ENCODE measurements at places on chromosomes 5 and 9. TPM values are rescaled to one million over a fixed set of nuclear protein-coding genes. Genes with fewer than 3 reads are reported as not detected.

Gene C9orf50
- total RNA-seq, result not detected

Gene PCDHGB5
- total RNA-seq, result 18.5 TPM

Gene BAAT
- 0.31 TPM for total RNA-seq

Gene ARL14EPL
- total RNA-seq, result not detected

Gene C5orf58
- total RNA-seq, result not detected

Gene MYMK
- not detected for total RNA-seq

- no peak overlapping the region for H3K4me3 ChIP-seq
- no peak for DNase-seq
- no peaks in the 10 kb centered on the region for H3K4me1 ChIP-seq
- no peak overlapping the region for H3K27ac ChIP-seq
- H3K36me3 ChIP-seq, result no peaks in the 10 kb centered on the region
- H3K27me3 ChIP-seq, result no peaks in the 10 kb centered on the region
These were observed 57.1 kb downstream of the HCN1 start for GRCh38 chr5:45639040-45639439.

GRCh38 chr9:76595645-76596044 lies 136.7 kb downstream of the GCNT1 start:
- H3K27ac ChIP-seq, result no peak overlapping the region
- no peak for DNase-seq
- H3K4me1 ChIP-seq, result no peaks in the 10 kb centered on the region
- H3K27me3 ChIP-seq, result no peaks in the 10 kb centered on the region
- H3K36me3 ChIP-seq, result no peaks in the 10 kb centered on the region

- H3K36me3 ChIP-seq, result no peaks in the 10 kb centered on the region
- no peak for DNase-seq
- no peaks in the 10 kb centered on the region for H3K27me3 ChIP-seq
- no peaks in the 10 kb centered on the region for H3K4me1 ChIP-seq
- H3K27ac ChIP-seq, result no peak overlapping the region
These were observed 461.8 kb downstream of the TMEM232 start for GRCh38 chr5:110264661-110265060.

DNA sequence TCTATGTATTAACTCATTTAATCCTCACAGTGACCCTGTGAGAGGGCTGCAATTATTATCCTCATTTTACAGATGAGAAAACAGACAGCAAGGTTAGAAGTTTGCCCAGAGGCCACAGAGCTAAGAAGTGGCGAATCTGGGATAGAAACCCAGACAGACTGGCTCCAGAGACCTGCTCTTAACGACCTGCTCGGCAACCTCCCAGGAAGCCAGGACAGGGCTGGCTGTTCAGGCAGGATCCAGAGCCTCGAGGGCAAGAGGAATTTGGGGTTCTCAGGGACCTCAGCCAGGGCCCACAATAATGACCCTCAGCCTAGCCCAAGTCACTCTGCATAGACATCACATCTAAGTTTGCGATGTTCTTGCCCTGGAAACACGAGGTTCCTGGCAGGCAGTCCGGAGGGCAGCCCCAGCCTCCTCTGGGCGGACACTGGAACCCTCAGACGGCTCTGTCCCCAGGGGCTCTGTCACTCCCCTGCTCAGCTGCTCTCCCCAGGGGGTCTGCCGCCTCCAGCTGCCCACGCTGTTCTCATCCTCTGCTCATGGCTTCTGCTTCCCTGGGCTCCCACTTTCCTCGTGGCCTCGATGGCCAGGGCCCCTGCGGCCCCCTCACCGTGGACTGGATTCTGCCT lies 138.5 kb upstream of the ERCC6L2 start:
- DNase-seq, result no peak
- no peak overlapping the region for H3K4me3 ChIP-seq
- no peak overlapping the region for H3K27ac ChIP-seq
- H3K27me3 ChIP-seq, result no peaks in the 10 kb centered on the region

- no peaks in the 10 kb centered on the region for H3K4me1 ChIP-seq
- no peak overlapping the region for H3K27ac ChIP-seq
- no peaks in the 10 kb centered on the region for H3K27me3 ChIP-seq
- H3K36me3 ChIP-seq, result no peaks in the 10 kb centered on the region
These were observed 145.3 kb upstream of the FST start for GRCh38 chr5:53335115-53335514.

DNA sequence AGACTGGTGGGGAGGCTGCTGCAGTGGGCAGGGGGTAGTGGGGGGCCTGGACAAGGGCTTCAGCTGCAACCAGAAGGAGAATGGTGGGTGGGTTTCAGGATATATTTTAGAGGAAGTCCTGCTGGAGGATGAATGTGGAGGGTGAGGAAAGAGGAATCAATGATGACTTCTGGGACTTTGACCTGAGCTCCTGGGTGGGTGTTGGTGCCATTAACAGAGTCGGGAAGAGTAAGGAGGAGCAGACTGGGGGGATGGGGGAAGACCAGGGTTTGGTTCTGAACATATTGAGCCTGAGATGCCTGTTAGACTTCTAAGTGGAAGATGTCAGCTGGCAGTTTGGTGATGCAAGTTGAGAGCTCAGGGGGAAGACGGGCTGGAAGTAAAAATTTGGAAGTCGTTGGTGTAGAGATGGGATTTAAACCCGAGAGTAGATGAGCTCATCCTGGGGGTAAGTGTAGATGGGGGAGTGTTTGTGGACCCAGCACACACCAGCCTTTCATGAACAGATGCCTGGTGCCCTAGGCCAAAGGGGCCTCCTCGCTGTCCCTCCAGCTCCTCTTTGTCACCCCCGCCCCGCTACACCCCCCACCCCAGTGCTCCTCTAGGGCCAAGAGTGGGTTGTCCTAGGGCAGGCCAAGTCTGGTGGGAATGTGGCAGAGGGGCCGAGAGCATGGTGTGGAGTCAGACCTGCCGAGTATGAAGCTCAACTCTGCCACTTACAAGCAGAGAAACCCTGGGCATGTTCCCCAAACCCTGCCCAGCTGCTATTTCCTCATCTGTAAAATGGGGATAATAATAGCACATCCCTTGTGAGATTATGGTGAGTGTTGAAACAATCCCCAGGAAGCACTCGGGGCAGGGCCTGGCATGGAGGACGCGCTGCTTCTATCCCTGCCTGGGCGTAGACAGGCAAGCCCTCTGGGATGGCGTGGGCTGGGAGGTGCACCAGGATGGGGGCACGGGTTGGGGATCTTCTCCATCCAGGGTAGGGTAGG lies 4.0 kb downstream of the DNM1 start:
- no peaks in the 10 kb centered on the region for H3K36me3 ChIP-seq
- H3K27me3 ChIP-seq, result no peaks in the 10 kb centered on the region
- H3K4me3 ChIP-seq, result no peak overlapping the region
- DNase-seq, result no peak
- H3K27ac ChIP-seq, result no peak overlapping the region
- peaks cover 4% of the 10 kb centered on the region for H3K4me1 ChIP-seq

- DNase-seq, result no peak
- H3K4me3 ChIP-seq, result no peak overlapping the region
- no peaks in the 10 kb centered on the region for H3K27me3 ChIP-seq
- no peaks in the 10 kb centered on the region for H3K4me1 ChIP-seq
These were observed 24.4 kb upstream of the MLLT3 start for GRCh38 chr9:20646656-20647055.

DNA sequence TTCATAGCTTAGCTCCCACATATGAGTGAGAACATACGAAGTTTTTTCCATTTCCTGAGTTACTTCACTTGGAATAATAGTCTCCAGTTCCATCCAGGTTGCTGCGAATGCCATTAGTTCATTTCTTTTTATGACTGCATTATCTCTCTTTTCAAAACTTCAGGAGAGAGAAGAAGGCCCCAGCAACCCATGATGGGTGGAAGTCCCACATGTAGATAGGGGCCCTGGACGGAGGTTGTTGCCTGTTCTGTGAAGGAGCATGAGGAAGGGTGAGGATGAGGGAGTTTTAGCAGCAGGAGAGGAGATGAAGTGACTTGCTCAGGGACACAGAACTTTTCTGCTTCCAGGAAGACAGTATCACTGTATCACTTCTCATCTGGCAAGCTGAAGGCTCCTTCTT lies 102.2 kb upstream of the KLF4 start:
- no peaks in the 10 kb centered on the region for H3K27me3 ChIP-seq
- no peak for DNase-seq
- H3K36me3 ChIP-seq, result no peaks in the 10 kb centered on the region
- no peak overlapping the region for H3K4me3 ChIP-seq

Data from ovary (tissue), 10 donors.